NCI-H226 (cell line): ENCODE measurements at places on chromosomes 12 and 14.
A peak's percentile ranks its signal among the peaks of the same experiment; 100 is the strongest.

DNA sequence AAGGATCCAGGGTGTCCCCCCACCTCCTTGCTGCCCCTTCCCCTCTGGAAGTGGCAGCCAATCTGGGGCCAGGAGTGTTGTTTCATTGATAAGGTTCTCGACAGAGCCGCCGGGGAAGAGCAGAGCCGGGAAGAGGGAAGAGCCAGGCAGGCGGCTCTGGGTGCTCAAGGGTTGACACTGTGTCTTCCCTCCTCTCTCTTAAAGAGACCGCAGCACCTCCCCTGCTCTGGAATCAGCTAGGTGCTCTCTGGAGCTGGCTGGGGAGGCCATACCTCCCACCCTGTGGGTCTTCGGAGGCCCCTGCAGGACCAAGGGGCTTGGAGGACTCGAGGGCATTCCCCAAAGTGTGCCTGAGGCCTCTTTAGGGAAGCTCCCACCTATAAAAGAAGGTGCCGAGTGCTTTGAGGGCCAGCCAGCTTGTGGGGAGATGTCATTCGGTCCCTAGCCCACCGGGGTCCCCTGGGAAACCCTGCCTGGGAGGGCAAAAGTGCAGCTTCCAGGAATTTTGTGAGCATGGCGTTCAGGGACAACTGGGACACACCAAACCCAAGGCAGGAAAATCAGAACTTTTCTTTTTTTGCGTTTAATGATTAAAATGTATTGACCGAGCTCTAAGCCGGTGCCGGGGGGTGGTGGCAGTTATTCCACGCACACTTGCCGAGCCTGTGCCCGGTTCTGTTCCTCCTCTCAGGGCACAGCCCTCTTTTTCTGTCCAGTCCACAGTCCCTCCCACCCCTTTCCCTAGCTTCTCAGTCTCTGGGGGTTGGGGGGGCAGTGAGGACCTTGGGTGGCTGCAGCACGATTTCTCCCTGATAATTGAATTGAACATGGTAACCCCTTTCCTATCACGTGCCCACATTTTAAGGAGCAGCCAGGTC lies 3.0 kb downstream of the SETD1B start:
- no peak for DNase-seq

DNA sequence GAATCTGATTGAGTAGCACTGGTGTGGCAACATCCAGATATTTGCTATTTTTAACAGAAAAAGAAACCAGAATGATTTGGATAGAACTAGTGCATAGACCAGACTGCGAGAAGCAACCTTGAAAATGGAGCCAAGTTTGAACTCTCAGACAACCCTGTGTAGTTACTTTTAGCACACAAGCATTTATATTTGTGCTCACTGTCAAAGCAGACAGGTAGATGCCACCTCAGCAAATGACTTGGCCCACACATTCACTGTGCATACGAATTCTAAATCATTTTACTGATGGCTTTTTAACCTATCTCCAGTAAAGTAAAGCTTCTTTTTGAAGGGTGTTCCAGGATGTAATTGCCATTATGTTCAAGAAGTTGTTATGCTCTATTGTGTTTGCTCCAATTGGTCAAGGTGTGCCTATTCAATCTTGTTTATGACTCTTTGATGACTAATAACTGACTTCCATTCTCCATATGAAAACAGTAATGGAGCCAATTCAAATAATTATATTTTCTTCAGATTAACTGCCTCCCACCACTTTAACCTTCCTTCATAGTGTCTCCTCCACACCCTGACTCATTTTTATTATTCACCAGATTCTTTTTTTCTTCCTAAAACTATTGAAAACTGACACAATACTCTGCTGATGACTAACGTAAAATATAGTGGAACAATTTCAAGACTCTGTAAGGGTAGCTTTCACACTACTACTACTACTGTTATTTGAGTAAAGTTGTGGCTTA lies 138.5 kb downstream of the CCER1 start:
- DNase-seq, result peak; percentile 6

DNA sequence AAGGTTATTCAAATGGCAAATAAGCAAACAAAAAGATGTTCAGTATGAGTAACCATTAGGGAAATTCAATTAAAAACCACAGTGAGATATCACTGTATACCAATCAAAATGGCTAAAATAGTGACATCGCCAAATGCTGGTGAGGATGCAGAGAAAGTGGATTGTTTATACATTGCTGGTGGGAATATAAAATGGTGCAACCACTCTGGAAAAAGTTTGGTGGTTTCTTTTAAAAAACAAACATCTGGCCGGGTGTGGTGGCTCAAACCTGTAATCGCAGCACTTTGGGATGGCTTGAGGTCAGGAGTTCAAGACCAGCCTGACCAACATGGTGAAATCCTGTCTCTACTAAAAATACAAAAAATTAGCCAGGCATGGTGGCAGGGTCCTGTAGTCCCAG lies 14.0 kb upstream of the STRAP start:
- DNase-seq, result no peak

DNA sequence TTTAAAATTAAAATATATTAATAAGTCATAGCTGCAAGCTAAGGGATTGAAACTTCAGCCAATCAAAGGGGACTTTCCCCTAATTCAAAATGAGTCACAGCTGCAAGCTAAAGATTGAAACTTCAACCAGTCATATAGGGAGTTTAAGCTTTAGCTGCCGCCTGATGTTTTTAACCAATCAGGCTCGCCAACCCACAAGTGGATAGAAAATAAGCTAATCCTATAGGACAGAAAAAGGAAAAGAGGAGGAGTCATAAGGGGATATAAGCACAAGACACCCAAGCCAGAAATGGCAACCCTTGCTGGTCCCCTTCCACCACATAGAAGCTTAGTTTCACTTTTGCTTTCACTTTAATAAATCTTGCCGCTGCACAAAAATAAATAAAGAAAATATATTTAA lies 1154.6 kb downstream of the GALC start:
- no peak for DNase-seq

DNA sequence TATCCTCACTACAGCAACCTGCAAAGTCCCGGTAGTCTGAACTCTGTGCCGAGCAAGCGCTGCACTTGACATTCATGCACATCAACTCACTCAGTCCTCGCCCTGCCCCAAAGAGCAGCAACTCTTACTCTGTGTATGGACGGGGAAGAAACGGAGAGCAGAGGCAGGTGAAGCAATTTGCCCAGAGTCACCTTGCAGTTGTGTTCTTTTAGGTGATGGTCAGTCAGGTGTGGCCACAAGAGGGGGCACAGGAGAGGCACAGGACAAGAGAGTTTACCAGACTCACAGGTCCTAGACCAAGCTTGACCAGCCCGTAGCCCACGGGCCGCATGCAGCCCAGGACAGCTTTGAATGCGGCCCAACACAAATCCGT lies 39.1 kb downstream of the TSPAN11 start:
- peak; percentile 30 for DNase-seq

DNA sequence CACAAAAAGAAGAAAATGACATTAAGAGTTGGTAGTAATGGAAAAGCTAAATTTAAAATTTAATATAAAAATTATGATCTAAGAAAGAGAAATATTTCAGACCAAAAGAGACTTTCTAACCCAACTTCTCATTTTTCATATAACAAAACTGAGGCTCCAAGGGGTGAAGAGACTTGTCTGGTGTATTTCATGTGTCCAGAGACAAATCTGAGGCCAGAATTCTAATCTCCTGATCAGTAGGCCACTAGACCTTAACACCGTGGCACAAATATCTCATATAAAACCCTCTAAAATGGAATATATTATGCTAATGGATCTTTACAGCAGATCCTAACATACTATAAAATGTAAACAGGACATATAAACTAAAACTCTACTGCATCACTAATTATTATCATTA lies 275.7 kb upstream of the SLC16A7 start:
- DNase-seq, result no peak

DNA sequence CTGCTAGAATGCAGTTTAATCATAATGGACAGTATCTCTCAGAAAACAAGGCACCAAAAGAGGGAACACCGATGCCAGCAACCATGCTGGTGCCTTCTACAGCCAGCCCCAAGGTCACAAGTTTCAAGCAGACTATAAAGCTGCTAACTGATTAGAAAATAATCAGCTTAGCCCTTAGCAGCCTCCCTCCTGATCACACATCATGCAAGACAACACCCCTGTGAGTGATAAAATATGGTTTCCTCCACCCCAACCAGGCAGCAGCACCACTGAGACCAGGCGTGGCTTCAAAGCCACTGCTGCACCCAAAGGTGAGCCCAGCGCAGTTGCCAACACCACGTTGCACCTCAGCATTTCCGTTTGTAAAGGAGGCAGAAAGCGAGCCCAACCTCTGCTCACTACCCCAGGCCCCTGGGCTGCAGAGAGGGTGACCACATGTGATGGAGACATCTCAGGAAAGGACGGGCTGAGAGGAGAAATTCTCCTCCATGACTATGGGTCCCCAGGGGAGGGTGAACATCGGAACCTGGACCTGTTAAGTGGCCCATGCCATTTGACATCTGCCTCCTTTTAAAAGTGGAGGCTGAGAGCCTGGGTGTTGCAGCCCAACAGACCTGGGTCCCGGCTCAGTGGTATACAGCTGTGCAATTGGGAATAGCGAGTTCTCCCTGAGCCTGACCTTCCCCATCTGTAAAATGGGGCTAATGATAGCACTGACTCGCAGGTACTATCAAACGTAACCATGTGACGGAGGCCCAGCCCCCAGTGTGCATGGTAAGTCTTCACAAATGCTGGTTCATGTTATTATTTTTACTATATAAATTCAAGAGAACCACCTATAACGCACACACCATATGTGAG lies 11.5 kb downstream of the ZFP36L1 start:
- no peak for DNase-seq

GRCh38 chr12:7498809-7499208 lies 4.8 kb downstream of the CD163 start:
- peak; percentile 29 for DNase-seq

DNA sequence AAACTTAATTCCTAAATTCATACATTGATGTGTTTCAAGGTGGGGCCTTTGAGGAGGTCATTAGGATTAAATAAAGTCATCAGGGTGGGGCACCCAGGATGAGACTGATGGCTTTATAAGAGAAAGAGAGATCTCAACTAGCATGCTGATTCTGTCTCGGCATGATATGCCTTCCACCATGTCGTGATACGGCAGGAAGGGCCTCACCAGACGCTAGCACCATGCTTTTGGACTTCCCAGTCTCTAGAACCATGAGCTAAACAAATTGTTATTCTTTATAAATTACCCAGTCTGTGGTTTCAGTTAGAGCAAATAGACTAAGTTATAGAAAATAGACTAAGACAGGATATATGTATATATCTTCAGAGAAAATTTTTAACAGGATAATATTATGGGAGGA lies 759.6 kb downstream of the MED13L start:
- no peak for DNase-seq

GRCh38 chr14:59336098-59336497 lies 129.1 kb downstream of the GPR135 start:
- peak; percentile 37 for DNase-seq
